ENCODE measurements at places on chromosomes 6 and 20.
A peak's percentile ranks its signal among the peaks of the same experiment; 100 is the strongest.

DNA sequence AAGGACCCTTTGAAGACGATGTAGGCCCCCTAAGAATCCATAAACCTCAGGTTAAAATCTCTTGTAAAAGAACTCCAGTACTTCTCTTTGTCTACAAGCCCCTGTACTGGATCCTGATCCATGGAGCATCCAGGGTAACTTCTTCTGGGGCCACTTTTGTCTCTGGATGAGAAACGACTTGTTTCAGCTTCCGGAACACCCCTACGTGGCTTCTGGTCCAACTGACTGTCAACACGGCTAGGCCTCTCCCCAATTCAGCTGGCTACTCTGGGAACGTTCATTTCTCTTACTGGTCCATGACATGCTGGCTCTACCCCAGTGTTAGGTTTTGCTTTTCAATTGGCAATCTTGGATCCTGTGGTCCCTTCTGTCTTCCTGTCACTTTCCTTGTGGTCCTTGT is 198.0 kb downstream of the BACH2 start:
- no peak for DNase-seq

DNA sequence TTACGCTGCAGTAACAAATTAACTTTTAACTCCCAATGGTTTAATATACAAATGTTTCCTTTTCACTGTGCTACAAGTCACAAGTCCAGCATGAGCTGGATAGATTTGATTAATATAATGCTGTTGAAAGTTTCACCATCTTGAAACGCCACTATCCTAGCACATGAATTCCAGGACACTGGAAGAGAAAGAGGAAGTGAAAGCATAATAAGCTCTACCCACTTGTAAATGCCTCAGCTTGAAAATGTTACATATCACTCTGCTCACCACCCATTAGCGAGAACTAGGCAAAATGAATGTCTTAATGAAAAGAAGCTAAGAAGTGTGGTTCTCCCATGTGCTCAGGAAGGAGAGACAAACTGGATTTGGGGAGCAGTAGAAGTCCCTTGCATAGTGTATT is 46.9 kb downstream of the PCSK2 start:
- no peak for DNase-seq

GRCh38 chr6:157967020-157967419 is 14.6 kb upstream of the SYNJ2 start:
- DNase-seq: no peak

DNA sequence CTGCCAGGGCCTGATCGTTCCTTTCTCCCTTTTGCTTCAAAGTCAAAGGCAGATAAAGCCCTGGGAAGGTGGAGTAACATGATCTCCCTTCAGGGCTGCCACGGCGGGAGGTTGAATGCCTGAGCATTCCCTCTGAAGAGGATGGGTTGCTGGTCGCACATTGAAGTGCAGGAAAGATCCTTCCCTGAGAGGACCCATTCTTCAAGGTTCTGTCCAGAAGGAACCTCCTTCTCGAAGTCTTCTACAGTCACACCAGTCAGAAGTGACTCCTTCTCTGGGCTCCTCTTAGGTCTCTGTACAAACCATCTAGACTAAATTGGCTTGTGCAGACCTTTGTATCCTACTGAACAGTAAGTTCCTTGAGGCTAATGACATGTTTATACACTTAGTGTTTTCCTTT is 192.6 kb upstream of the VGLL2 start:
- peak; percentile 79 for DNase-seq

- DNase-seq: no peak
Measured at GRCh38 chr6:161694995-161695394, 421.1 kb upstream of the AGPAT4 start.

- peak; percentile 80 for DNase-seq
Measured at GRCh38 chr20:3000852-3001523, 42.4 kb upstream of the GNRH2 start.

- DNase-seq: no peak
Measured at GRCh38 chr20:16028923-16029322, 544.3 kb downstream of the KIF16B start.

- DNase-seq: peak; percentile 56
Measured at GRCh38 chr20:61299618-61300017, 47.6 kb downstream of the CDH4 start.

GRCh38 chr20:49653925-49654434 is 59.7 kb downstream of the B4GALT5 start:
- DNase-seq: no peak

- DNase-seq: no peak
Measured at GRCh38 chr20:41125530-41126457, 11.5 kb upstream of the PLCG1 start.

DNA sequence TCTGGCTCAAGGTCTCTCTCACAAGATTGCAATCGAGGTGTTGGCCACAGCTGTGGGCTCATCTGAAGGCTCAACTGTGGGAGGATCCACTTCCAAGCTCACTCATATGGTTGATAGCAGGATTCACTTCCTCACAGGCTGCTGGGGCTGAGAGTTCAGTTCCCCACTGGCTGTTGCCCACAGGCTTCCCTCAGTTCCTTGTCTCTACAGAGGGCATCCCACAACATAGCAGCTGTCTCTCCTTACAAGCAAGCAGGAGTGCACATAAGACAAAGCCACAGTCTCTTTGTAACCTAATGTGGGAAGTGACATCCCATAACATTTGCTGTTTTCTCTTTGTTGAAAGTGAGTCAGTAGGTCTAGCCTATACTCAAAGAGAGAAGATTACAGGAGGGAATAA is 14.0 kb downstream of the SPATS1 start:
- no peak for DNase-seq

DNA sequence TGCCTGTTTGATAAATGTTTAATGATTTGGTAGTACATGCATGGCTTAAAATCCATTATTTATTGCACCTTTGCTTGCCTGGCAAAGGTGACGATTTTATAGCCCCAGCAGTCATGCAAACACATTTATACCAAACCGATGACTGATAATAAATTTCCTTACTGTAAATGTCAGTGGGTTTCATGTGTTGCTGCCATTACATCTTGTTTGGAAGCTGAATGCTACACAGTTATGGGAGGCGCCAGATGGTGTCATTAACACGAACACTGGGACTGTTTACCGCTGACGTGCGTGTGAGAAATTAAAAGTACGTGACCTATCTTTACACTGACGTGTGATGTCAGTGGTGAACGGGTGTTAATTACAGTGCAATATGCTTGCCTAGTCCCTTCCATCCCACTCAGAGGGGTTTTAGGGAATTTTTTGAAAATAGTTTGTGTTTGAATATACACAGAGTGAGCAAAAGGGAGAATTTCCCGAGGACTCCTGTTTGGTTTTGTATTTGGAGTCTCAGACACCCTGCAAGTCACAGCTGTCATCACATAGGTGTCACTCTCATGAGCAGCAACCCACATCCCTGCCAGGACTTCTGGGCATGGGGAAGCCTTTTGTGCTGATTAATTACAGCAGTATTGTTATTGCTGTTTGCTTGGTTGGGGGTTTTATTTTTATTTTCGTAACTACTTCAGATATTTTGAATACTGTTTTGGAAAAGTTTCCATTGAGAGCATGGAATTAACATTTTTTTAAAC is 151.8 kb upstream of the INSM1 start:
- no peak for DNase-seq

DNA sequence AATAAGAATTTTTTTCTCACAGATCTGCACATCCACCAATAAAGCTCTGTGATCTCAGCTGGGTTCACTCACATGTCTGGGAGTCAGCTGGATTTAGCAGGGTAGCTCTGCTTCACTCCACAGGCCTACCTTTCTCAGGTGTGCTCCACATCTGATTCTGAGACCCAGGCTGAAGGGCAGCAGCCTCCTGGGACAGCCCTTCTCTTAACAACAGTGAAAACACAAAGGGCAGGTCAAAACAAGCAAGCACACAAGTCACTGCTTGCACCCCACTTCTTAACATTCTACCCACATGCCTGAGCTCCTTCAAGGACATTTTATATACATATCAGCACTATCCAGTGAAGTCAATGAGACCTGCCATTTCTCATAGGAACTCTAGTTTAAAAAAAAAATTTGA is 96.0 kb upstream of the MAP3K4 start:
- no peak for DNase-seq

GRCh38 chr6:150380256-150380655 is 11.4 kb downstream of the IYD start:
- no peak for DNase-seq

DNA sequence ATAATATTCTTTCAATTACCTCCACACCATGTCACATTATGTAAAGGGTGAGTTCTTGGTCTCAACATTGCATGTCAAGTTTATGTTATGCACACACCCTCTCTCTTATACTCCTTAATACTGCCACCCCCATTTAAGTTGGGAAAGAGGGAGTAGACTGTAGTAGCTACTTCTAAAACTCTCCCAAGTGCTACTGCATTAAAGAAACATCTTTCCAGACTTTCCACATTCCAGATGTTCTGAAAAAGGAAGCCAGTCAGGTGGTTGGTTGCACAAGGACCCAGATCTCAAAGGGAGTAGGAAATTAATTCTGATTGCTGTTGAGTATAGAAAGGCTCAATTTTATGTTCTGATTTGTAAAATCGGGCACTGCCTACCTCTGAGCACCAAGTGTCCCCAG is 419.5 kb downstream of the CD83 start:
- no peak for DNase-seq

Measured in osteoblast (primary cell).